ENCODE measurements at places on chromosomes 5 and 9.
A peak's percentile ranks its signal among the peaks of the same experiment; 100 is the strongest.

DNA sequence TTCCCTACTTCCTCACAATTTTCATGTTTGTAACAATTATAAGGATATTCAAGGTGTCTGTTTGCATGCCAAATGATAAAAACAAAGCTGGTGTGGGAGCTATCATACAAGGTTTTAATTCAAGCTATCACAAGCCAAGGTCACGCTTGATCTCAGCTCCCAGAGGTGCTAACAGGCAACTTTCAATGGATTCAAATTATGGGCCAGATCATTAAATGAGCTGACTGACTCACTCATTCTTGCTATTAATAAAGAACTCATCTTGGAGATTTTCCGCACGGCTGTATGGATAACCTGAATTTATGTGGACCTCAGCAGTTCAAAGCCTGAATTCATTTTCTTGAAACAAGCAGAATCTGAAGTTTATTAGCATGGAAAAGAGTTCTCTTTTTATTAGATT, 267.3 kb upstream of the CDH6 start:
- no peak for DNase-seq

- no peak for DNase-seq
Observed at GRCh38 chr5:113452941-113453340, 18.2 kb upstream of the TSSK1B start.

DNA sequence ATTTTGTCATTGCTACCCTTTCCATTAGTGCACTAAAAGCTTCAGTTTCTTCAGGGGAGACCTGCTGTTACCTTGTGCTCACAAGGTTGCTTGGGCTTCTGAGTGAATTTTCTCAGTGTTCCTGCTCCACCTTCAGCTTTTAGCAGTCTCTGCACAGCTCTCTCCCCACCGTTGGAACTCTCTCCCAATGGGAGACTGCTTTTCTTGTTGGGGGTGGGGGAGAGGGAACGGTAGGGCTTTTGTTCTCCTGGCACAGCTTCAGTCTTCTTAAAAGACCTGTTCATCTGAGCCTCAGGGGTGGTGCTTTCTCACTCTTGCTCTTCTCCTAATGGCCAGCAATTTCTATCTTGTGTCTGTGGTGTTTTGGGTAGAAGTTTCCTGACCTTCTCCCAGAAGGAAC, 915.7 kb downstream of the EFNA5 start:
- no peak for DNase-seq

DNA sequence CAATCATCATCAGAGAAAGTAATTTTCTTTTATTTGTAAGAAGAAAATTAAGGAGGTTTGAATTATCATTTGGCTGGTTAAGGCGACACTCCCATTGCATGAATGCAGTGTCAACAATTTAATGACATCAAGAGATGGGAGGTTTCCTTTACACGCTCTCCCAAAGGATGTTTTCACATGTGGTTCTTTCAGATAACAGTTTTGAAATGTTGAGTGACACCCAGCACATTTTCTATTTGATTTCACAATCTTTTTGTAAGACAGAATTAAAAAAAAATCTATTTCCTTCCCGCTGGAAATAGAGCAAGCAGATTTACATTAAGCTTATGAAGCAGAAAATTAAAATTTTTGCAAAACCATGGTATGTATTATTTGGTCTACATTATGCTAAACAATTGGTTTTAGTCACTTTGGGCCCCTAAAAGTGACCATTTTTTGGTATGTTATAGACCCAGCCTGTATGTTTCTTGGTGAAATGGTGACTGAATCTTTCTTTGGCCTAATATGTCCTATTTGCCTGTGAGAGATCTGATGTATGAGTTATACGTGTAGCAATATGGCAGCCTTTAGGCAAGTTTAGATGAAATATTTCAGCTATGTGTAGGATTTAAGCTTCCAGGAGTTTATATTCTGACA, 18.9 kb upstream of the ANKRD55 start:
- no peak for DNase-seq

- DNase-seq, result no peak
Observed at GRCh38 chr9:4012441-4012840, 287.4 kb downstream of the GLIS3 start.

DNA sequence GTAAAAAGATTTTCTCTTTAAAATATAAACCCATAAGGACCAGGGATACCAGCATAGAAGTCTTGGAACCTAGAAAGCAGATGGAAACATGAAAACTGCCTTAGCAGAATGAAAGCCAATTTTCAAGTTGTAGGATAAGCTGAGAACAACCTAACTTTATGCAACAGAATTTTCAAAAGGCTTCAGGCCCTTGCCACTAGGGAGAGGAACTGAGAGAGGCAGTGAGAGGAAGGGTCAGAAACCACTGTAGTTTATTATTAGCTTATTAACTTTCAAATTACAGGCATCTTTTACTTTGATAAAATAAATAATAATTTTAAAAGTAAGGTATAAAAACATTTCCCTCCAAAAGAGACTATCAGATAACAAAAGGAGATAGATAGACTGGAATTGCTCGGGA, 33.4 kb downstream of the FAM81B start:
- no peak for DNase-seq

DNA sequence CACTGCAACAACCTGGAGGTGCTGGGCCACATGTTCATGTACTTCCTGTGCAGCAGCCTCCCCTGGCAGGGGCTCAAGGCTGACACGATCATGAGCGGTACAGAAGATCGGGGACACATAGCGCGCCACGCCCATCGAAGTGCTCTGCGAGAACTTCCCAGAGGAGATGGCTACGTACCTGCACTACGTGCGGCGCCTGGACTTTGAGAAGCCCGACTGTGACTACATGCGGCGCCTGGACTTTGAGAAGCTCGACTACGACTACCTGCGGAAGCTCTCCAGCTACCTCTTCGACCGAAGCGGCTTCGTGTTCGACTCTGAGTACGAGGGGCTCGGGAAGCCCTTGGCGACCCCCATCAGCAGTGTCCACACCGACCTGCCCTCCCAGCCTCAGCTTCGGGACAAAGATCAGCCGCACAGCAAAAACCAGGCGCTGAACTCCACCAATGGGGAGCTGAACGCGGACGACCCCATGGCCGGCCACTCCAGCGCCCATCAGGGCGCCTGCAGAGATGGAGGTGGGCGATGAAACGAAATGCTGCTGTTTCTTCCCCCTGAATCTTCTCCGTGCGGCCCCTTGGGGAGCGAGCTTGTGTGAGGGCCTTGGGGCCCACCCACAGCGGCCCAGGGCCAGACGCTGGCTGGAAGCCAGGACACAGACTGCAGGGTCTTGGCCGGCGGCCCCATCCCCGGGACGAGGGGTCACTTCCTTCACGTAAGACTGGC, 56.5 kb downstream of the JAK2 start:
- no peak for DNase-seq

- no peak for DNase-seq
Observed at GRCh38 chr5:72673623-72674022, 142.8 kb upstream of the TNPO1 start.

GRCh38 chr5:35483191-35483590, 134.5 kb upstream of the SPEF2 start:
- DNase-seq, result no peak

GRCh38 chr5:41120600-41120999, 49.5 kb upstream of the MROH2B start:
- no peak for DNase-seq

DNA sequence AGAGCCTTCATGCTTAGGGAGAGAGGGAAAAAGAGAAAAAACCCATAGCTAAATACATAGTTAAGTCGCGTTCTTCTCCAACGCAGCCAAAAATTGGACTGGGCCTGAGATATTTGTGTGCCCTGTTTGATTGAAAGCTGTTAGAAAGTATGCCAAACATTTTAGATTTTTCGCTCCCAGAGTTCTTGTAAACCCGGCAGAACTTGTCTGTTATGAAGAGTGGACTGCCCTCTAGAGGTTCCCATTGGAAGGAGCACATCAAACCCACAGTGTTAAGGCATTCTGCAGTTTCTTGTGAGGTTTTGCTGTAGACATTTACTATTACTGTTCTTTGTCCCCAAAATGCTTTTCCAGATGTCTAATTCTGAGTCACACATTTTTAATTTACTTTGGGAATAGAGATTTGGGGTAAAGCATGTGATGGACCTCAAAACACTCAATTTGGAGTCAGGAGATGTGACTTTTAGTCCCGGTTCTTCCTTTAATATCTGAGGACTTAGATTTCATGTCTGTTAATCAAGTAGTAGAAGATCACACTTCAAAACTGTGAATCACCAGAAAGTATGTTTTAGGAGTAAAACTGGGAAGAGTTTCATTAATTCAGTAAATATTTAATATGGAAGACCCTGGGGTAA, 96.6 kb downstream of the PCSK1 start:
- peak; percentile 35 for DNase-seq

GRCh38 chr9:37034305-37034937, 353 bp upstream of the PAX5 start:
- DNase-seq, result no peak

DNA sequence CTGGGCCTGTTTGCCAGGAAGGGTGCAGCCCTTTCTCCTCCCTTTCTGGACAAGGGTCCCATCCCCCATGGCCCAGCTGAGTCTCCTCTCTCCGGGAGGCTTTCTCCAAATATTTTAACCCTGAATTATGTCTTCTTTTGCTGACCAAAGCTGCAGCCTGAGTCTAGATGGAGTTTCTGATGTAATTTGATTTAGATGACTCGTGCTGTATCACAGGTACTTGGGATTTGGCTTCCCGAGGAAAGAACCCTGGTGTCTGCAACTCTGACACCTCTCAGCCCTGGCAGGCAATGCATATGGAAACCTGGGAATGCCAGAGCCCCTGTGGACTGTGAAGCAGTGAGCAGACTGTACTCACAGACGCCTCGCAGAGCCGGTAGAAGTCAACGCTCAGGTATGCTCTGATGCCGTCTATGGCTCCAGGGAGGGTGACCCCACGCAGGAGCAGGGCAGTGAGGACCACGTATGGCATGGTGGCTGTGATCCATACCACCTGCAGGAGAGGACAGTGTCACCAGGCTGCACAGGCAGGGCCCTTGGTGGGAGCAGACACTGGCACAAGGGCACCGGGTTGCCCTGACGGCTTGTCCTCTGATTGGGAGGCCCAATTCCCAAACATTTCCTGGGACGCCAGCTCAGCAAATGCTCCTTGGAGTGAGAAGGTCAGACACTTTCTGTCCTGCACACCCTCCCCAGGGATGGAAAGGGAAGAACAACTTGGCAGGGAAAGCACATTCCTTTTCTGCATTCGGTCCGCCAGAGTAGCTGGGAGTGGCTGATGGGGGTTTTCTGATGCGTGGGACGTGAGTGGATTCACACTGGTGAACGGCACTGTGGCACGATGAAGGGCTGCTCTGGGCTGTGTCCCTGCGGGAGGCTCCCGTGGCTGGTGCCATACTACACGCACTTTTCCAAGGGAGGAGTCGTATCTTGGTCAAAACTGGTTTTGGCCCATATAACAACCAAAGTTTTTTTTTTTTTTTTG, 24.7 kb downstream of the SLC6A3 start:
- DNase-seq, result no peak

- no peak for DNase-seq
Observed at GRCh38 chr5:17187786-17188170, 29.7 kb upstream of the BASP1 start.

DNA sequence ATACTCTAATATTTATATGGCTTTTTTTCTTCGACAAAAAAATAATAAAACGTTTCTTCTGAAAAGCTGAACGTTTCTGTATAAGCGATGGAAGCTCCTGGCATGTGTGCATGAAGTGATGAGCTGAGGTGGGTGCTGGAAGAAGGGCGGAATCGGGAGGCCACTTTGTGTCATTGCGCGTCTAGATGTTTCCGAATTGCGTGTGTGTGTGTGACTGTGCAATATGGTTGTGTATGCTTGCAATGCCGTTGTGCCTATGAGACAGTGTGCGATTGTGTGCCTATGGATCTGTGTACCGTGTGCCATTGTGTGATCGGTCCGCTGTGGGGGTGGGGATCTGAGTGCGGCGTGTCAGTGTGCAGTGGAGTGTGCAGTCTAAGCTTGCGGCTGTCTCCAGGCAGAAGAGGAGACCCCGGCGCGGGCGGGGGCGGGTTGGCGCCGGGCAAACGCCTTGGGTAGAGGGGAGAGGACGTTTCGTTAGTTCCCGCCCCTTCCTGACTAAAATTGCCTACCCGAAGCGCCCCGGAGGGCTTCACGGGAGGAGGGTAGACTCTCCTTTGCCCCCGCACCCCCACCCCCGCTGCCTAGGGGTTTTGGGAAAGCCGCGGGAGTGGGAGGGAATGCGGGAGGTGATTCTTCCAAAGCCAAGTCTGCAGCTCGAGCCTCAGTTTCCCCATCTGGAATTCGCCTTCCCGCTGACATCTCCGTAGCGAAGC, 24.2 kb downstream of the PCDHGC5 start:
- DNase-seq, result no peak

DNA sequence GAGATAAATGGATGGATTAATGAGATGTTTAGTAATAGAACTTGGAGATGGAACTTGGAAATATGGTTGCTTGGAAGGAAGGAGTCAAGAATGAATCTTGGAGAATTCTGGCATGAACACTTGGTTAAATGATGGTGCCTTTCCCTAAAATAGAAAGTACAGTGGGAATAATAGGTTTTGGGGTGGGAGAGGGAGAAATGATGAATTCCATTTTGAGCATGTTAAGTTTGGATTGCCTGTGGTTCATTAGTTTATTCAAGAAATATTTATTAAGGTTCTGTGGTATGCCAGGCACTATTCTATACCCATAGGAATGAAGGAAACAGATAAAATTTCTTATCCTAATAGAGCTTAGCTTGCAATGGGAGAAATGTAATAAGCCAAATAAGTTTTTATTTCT, 58.4 kb downstream of the PBX3 start:
- DNase-seq, result no peak

DNA sequence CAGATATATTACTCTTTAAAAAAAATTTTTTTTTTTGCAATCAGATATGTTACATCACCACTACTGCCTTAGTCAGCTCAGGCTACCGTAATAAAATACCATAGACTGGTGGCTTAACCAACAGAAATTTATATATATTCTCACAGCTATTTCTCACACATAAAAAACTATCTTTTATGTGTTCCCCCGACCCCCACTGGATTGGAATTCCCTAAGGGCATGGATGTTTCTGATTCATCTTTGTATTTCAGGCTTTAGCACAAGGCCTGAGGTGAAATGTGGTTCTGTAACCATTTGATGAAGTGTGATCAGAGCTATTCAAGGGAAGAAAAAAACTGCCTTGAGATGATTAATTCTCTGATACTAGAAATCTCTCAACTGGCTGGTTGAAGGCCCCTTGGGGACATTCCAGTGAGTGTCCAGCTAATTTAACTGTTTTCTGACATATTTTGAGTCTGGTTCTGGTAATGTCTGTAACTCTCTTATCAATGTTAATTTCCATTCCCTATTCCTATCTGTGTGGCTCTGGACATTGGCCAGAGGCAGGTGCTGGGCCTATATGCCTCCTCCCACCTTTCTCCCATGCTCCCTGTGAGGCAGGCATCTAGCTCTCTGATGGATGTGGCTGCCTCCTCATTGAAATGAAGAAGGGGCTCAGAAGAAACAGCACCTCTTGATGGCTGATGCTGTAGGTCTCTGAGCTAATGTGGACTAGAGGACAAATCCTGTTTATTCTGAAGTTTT, 2.5 kb downstream of the CD14 start:
- no peak for DNase-seq

- DNase-seq, result peak; percentile 25
Observed at GRCh38 chr5:127564002-127564769, 46.7 kb downstream of the PRRC1 start.
